Stimulated activated CD4-positive, alpha-beta T cell treated with anti-CD3 and anti-CD28 coated beads, TNF-alpha, amount 100 ng/mL, for 48 hours (primary cell): ENCODE measurements at places on chromosomes 4 and X.

- peak; percentile 30 for DNase-seq
Measured at GRCh38 chr4:173169178-173169427, 492 bp downstream of the GALNT7 start.

GRCh38 chr4:152605031-152605430, 69.1 kb upstream of the FBXW7 start:
- no peak for DNase-seq

GRCh38 chr4:5689065-5689464, 19.3 kb downstream of the EVC2 start:
- DNase-seq = no peak

- no peak for DNase-seq
Measured at GRCh38 chrX:46647251-46647650, 73.7 kb downstream of the CHST7 start.

DNA sequence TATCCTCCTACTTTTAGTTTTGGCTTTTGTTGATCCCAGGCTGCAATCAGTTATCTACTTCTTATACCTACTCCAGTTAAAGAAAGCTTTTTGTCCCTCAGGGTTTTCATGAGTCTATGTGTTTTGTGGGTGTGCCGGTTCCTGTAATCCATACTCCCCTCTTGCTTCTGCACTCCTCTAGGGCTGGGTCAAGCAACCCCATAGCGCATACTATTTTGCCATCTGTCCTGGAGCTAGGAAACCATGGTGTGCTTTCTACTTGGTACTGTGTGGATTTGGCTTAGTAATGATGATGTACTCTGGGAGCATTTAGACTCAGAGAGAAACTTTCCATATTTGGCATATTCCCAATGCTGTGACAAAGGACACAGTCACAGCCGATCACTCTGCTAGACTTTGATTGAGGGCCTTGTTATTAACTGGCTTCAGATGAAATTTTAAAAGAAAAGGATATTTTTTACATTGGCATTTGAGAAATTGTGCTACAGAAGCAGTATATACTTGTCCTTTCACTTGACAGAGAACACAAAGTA, 86.1 kb upstream of the GRXCR1 start:
- no peak for DNase-seq

DNA sequence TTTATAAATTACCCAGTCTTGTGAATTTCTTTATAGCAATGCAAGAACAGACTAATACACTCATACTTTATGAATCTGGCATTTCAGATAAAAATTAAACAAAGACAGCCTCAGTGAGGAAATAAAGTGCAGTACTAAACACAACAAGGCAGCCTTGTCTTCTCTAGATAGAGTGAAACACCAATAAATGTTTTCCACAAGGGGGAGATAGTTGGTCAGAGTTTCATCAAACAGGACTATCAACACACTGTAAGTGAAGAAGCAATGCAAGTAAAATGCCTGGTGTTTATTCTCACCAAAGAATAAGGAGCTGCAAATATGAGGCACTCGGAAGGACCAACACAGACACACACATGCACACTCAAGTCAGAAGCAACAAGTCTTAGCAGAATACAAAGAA, 62.8 kb downstream of the FAM9B start:
- no peak for DNase-seq

- no peak for DNase-seq
Measured at GRCh38 chr4:155799116-155799793, 40.4 kb downstream of the GUCY1B1 start.

DNA sequence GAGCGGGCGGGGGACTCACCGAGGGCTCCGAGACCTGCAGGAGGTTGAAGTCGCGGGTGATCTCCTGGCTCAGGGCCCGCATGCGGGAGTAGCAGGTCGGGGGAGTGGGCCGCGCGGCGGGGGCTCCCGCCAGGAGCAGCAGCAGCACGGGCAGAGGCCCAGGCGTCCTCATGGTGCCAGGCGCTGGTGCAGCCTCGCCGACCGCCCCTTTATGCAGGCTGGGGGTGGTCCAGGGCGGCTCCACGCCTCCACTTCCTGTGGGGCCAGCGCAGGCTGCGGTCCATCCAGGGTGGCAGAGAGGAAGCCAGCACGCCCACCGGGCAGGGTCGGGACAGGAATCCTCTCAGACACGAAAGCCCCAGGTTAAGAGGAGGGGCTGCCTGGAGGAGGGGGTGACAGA, at the start of gene CYTL1:
Gene CYTL1, minus strand, starts transcription at position 185 of the 400 bp plus-strand sequence. Its CDS starts 13 bp downstream, at position 172.
- no peak for DNase-seq

DNA sequence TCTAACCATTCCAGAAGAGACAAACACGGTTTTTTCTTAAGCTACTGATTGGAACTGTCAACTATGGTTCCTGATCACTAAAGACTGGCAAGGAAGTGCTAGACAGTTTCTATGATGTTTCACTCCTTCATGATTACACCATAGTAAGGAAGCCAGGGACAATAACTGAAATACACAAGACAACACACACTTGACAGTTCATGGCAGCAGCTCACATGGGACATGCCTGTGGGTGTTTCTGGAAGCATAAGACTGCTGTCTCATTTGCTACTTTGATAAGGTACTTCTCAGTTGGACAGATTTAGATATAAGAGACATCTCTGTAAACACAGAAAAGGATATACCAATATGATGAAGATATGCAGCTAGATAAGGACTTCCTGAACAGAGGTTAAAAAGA, 8.3 kb upstream of the IRAK1 start:
- no peak for DNase-seq

GRCh38 chr4:173917255-173917960, 366.1 kb downstream of the FBXO8 start:
- no peak for DNase-seq

DNA sequence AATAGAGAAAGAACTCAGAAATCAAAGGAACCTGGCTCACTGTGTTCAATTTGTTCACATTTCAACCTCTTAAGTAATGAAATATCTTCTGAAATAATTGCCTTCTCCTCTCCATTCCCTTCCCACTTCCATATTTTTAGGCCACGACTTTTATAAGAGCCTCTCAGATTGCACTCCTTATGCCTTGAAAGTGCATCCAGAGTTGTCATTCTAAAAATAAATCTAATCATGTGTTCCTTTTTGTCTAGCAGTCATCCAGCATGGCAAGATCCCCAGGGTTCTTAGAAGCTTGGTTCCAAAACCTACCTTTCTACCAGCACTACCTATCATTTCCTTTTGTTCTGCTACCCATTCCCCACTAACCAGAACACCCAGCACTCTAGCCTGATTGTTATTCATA, 42.4 kb upstream of the RPA4 start:
- DNase-seq = no peak

DNA sequence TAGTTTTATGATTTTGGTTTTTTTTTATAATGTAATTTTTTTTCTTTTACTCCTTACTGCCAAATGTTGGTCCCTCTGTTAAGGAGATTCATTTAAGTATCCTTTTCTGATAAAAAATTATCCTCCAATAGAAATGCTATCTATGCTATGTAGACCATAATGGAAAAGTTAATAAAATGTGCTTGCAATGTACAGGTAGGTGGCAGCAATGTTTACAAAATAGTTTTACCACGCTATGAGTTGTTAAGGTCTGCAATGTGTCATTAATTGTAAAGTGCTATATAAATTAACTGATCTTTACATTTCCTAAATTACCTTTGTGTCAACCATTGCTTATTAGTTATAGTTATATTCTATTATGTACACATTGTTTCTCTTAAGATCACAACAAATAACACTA, 3.8 kb upstream of the CENPC start:
- no peak for DNase-seq

DNA sequence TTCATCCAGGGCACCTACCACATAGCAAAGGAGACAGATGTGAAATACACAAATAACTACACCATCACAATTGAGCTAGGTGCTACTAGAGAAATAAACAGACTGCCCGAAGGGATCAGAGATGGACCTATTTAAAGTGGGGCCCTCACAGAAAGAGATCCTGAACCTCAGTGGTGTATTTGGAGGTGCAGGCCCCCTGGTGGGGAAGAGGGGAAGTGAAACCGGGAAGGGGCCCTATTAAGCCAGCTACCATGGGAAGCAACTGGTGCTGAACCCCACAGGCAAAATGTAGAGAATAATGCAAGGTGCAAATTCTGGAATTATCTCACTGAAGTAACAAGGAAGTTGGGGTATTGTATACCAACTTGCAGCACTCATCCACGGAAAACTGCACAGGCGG, 78.6 kb upstream of the FAM9A start:
- DNase-seq = peak; percentile 4

DNA sequence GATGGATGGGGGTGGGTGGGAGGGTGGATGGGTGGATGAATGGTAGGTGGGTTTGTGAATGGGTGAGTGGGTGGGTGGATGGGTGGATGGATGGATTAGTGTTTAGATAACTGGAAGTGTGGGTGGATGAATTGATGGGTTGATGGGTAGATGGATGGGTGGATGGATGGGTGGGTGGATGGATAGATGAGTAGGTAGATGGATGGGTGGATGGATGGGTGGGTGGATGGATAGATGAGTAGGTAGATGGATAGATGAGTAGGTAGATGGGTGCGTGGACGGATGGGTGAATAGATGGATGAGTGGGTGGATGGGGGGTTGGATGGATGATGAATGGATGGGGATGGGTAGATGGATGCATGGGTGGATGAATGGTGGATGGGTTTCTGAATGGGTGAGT, 20.3 kb upstream of the ASMTL start:
- DNase-seq = no peak

- no peak for DNase-seq
Measured at GRCh38 chr4:26510334-26510964, 20.2 kb upstream of the CCKAR start.

GRCh38 chrX:39144956-39145355, 343.7 kb downstream of the MID1IP1 start:
- no peak for DNase-seq

- no peak for DNase-seq
Measured at GRCh38 chr4:155597933-155598451, 68.7 kb upstream of the GUCY1A1 start.

GRCh38 chr4:25755911-25756310, 100.3 kb downstream of the SLC34A2 start:
- no peak for DNase-seq

DNA sequence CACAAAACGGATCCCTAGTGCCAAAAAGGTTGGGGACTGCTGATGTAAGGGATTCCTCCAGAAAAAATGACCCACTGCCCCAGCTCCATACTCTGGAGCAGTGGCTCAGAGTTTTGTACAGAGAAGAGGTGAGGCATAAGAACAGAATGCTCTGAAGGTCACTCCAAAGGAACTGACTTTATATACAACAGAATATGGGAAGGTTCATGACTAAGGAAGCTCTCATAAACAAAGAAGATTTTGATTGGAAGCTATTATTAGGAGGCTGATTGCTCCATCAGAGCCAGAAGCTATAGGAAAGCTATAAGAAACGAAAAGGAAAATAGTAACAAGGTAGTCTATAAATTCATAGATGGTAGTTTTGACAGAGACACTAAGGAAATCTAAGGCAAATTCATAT, 203.1 kb downstream of the SLC7A11 start:
- no peak for DNase-seq

DNA sequence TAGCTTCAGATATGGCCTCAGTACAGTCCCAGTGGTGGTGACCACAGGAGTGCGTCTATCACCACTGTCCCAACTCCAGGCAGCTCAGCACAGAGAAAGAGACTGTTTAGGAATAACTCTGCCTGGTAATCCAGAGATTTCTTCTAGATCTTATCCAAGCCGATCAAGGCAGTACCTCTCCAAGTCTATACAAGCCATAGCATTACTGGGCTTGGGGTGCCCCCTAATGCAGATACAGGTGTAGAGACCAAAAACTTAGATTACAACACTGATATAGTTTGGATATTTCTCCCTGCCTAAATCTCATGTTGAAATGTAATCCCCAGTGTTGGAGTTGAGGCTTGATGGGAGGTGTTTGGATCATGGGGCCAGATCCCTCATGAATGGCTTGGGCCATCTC, 100.9 kb downstream of the PTCHD1 start:
- DNase-seq = no peak

- DNase-seq = no peak
Measured at GRCh38 chr4:7421356-7422150, 13.2 kb downstream of the PSAPL1 start.

GRCh38 chrX:129760155-129760554, 19.6 kb upstream of the SASH3 start:
- DNase-seq = no peak

DNA sequence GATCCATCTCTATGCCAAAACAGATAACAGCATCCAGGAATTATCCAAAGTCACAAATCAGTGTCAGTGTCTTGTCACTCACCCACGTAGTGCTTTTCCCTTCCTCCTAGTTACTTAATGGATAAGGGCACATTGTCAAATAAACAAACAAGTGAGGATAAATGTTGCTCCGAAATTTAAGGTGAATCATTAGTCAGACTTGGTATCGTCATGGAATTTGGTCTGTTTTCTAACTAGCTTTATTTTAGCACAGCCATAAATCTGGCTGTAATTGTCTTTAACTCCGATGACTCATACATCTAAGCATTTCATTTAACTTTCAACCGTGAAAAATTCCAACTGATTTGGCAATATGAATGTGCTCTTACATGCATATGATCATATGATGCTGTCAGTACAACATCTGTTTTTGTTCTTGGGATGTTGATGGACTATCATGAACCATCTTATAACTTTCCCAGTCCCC, 83.3 kb downstream of the SNCA start:
- no peak for DNase-seq

- DNase-seq = no peak
Measured at GRCh38 chrX:68894142-68894512, 65.3 kb downstream of the EFNB1 start.

DNA sequence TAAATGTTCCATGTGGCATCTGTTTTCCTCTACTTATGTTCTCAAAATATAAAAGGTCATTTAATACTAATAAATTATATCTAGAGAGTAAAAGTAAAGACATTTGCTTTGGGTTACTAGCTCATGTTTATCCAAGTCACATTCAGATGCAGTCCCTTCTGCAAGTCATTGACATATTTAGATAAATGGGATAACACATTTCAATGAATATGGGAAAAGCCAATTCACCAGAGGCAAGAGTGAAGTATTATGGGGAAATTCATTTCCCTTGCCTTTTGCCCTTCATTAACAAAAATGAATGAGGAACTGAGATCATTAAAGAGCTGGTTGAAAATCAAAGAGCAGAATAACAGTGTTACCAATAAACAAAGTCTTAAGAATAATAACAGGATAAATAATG, 306.2 kb upstream of the FSTL5 start:
- DNase-seq = no peak

- DNase-seq = no peak
Measured at GRCh38 chr4:6920171-6920570, 10.5 kb downstream of the TBC1D14 start.

GRCh38 chrX:138929926-138930582, 218.5 kb upstream of the FGF13 start:
- no peak for DNase-seq

- no peak for DNase-seq
Measured at GRCh38 chr4:102503301-102503746, 2.2 kb downstream of the NFKB1 start.
